Activated CD4-positive, alpha-beta memory T cell treated with anti-CD3 and anti-CD28 coated beads, Interleukin-2, amount 10 ng/mL, durations not matched to agents 7 days and 5 days (primary cell): ENCODE measurements at places on chromosomes 6 and 20. TPM values are rescaled to one million over a fixed set of nuclear protein-coding genes. Genes with fewer than 3 reads are reported as not detected.

Gene MAS1
- not detected for total RNA-seq

Gene PTGIS
- 1.6 TPM for total RNA-seq

DNA sequence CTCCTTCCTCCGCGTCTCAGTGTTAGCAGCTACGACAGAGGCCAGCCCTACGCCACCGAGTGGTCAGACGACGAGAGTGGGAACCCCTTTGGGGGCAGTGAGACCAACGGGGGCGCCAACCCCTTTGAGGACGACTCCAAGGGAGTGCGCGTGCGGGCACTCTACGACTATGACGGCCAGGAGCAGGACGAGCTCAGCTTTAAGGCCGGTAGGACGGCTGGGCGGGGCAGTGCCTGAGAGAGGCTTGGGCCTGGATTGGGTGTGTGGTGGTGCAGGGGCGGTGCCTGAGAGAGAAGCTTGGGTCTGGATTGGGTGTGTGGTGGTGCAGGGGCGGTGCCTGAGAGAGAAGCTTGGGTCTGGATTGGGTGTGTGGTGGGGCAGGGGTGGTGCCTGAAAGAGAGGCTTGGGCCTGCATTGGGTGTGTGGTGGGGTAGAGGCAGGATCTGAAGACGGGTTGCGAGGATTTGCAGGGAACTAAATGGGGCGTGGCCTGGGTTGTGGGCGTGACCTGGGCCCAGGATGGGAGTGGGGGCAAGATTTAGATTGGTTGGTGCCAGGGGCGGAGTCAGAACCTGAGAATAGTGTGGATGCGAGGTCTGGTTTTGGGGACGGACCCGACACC is 24.4 kb downstream of the SPDEF start:
- no peak for DNase-seq

DNA sequence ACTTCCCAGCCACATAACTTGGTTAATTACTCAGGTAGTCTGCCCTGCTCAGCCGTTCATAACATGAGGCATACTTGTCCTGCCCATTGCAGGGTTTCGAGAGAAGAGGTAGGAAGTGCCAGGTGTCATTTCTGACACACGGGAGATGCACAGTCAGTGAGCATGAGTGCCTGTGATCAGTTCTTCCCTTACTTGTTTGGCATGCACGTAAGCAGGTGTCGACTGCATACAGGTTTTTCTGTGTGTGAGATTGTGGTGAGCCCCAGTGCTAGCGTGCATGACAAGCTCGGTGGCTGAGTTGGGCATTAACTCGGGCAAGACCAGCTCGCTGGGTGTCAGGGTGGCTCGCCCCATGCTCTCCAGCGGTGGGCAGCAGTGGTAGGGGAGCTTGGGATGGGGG is 51.2 kb upstream of the SLC22A1 start:
- no peak for DNase-seq

- DNase-seq, result no peak
These were observed 196.9 kb upstream of the ZNF184 start for GRCh38 chr6:27669624-27670301.

DNA sequence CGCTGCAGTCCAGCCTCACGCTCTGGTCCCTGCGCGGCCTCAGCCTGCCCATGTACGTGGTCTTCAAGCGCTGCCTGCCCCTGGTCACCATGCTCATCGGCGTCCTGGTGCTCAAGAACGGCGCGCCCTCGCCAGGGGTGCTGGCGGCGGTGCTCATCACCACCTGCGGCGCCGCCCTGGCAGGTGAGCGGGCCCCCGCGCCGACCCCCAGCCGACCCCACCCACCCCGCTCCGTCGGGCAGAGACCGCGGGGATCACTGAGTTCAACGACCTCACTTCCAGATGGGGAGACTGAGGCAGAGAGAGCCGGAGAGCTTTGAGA is 545 bp downstream of the SLC35D3 start:
- no peak for DNase-seq

DNA sequence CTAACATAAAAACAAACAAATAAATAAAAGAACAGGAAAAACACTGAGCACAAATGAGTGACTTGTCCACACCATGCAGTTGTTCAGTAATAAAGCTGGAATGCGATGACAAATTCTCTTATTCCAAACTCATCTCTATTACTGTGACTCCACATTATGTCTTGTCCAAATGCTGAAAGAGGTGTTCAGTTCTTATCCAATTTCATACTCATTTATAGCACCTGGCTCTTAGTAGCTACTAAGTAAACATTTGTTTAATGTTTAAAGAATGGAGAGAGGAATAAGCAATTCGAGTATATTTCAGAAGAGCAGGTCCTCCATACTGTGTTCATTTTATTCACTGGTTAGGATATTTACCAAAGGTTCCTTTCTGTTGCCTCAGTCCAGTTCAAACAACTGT is 439.0 kb upstream of the JAG1 start:
- DNase-seq, result no peak

- DNase-seq, result no peak
These were observed 43.4 kb downstream of the SRC start for GRCh38 chr20:37389241-37389747.
